ENCODE measurements at places on chromosomes 1 and 21.
A peak's percentile ranks its signal among the peaks of the same experiment; 100 is the strongest.

- DNase-seq: no peak
Measured at GRCh38 chr1:157193219-157193618, 55.0 kb upstream of the ETV3 start.

GRCh38 chr1:5989731-5990271 lies 2.4 kb downstream of the NPHP4 start:
- no peak for DNase-seq

- no peak for DNase-seq
Measured at GRCh38 chr1:175071276-175071943, 3.8 kb downstream of the TNN start.

GRCh38 chr1:245154429-245155271 lies at the start of gene KIF26B:
TSS of gene KIF26B (plus strand) at chr1:245154985. CDS start at chr1:245155425, 440 bp downstream.
- DNase-seq: peak; percentile 6

- no peak for DNase-seq
Measured at GRCh38 chr1:246383791-246384190, 123.3 kb downstream of the SMYD3 start.

DNA sequence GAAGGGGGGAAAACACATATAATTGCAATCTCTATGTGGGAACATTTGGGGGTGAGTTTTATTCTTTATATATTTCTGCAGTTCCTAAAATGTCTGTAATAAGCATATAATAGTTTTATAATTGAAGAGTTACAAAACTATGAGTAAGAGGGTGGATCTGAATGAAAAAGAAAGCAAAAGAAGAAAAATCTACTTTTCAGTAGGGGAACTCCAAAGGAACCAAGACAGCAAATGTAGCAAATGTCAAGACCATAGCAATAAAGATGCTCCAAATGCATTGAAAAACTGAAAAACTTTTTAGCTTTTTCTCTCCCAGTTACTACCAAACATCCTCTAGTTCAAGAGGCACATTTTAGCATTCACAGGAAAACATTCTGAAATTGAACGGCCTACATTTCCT lies 434.8 kb downstream of the LMO4 start:
- DNase-seq: no peak

- no peak for DNase-seq
Measured at GRCh38 chr1:6930732-6931300, 145.6 kb downstream of the CAMTA1 start.

DNA sequence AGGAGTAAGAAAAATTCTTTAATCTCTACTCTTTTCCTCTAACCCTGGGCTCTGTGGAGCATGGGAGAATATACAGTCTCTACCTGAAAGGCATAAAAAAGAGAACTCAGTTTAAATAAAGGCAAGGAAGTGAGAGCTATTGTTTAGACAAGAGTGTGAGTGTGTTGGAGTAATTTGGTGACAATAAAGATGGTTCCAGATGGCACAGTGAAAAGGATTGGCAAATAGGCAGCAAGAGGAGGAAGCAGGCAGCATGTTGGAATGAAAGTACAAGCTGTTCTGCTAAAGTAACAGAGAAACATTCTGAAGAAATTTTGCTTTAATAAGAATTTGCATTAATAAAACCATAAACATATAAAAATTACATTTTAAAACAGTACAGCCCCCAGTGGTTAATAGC lies 163.4 kb downstream of the DNM3 start:
- DNase-seq: no peak

DNA sequence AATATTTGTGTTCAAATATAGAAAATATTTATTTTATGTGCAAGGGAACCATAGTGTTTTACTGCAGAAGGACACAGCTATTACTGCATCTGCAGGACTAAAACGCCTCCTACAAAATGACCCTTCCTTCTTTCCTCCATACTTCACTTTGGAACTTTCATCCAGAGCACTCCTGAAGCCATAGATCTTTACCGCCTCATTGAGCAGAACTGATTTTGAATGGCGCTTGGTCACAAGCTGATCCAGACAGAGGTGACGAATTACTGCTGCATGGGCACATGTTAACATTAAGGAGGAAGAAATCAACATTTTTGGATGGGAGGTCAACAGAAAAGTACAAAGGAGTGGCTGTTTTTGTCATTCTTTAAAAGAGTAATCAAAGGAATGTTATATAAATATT lies 931.6 kb downstream of the NCAM2 start:
- DNase-seq: no peak

Data from CD4-positive, CD25-positive, alpha-beta regulatory T cell (primary cell).